SK-N-MC (cell line): ENCODE measurements at places on chromosomes 11 and 22.

- no peak for DNase-seq
Observed at GRCh38 chr11:108983636-108984420, 319.0 kb downstream of the DDX10 start.

GRCh38 chr11:60950933-60951605, 907 bp downstream of the SLC15A3 start:
- no peak for DNase-seq

DNA sequence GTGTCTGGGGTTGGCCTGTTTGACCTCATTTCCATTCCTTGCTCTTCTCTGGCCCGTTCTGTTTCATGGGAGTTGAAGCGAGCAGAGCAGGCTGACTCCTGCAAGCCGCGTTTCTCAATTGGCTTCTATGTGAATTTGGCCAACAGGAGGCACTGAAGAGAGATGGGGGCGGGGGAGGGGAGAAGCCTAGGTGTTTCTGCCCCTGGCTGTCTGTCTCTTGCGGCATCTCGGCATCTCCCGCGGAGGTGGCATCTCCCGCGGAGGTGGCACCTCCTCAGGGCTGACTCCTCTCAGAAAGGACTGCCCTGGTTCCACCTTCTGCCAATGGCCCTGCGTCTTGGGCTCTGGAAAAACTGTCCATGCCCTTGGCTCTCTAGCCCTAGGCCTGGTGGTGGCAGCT, 125.6 kb upstream of the CSNK2A3 start:
- DNase-seq = no peak

GRCh38 chr11:28837599-28837998, 729.4 kb downstream of the METTL15 start:
- no peak for DNase-seq

DNA sequence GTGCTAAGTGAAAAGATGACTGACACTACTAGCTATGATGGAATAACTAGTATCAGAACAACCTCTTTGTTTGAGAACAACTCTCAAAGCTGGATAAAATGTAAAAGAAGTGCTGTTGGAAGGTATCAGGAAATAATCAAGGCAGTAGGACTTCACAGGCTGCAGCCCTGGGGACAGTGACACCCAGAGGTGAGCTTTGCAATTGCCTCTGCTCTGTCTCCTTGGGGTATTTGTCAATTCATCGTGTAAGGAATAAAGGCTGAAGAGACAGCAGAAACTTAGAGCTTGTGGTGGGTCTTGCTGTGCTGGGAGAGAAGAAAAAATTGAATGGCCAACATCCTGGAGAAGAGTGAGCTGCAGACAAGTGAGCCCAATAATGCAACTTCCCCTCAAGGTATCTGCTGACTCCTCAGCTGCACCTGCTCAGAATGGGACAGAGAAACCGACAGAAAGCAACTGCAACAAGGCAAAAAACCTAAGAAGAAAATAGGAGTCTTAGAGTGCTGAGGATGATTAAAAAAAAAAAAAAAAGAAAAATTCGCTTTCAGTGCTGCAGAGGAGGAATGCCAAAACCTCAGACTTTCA, 141.1 kb downstream of the RCN1 start:
- DNase-seq = no peak

- no peak for DNase-seq
Observed at GRCh38 chr22:25282671-25283561, 63.5 kb downstream of the CRYBB2 start.

- DNase-seq = no peak
Observed at GRCh38 chr22:24494528-24495364, at the start of gene UPB1. Gene UPB1 (plus strand): TSS chr22:24495332. CDS start chr22:24495404, 72 bp downstream.

DNA sequence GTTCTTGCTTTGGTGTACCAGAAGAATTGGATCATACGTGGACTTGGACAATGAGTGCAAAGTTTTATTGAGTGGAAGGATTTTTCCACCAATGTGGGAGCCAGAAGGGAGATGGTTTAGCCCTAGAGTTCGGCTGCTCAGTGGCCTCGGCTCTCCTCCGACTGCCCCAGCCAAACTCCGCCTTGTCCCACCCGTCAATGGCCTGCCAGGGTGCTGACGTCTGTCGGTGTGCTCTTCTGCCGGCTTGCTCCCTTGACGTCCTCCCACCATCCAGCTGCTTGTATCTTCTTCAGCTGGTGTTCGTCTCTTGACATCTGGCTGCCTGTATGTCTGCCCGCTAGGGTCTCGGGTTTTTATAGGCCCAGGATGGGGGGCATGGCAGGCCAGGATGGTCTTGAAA, 154.8 kb downstream of the APOL5 start:
- DNase-seq = no peak

- DNase-seq = no peak
Observed at GRCh38 chr11:88494848-88495247, 157.3 kb upstream of the CTSC start.

DNA sequence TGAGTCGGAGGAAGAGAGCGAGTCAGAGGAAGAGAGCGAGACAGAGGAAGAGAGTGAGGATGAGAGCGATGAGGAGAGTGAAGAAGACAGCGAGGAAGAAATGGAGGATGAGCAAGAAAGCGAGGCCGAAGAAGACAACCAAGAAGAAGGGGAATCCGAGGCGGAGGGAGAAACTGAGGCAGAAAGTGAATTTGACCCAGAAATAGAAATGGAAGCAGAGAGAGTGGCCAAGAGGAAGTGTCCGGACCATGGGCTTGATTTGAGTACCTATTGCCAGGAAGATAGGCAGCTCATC, 780 bp downstream of the TRIM44 start:
- no peak for DNase-seq

GRCh38 chr22:29325785-29326315, 10.4 kb upstream of the RASL10A start:
- DNase-seq = no peak

GRCh38 chr11:116697011-116697410, 75.8 kb downstream of the BUD13 start:
- DNase-seq = no peak

GRCh38 chr11:65962141-65962564, 619 bp downstream of the SART1 start:
- no peak for DNase-seq

- no peak for DNase-seq
Observed at GRCh38 chr11:122163053-122163819, 47.2 kb upstream of the BLID start.

GRCh38 chr22:50525858-50526107, 385 bp upstream of the SCO2 start:
- DNase-seq = no peak

- no peak for DNase-seq
Observed at GRCh38 chr11:2762451-2762850, 62.7 kb upstream of the KCNQ1OT1 start.
